ENCODE measurements at places on chromosomes 5 and 9.

- peaks cover 6% of the 10 kb centered on the region for H3K36me3 ChIP-seq
- no peaks in the 10 kb centered on the region for H3K27me3 ChIP-seq
- DNase-seq, result no peak
- no peak overlapping the region for H3K4me3 ChIP-seq
- H3K27ac ChIP-seq, result no peak overlapping the region
These were observed 5.4 kb downstream of the SLC46A2 start for GRCh38 chr9:112885324-112885723.

GRCh38 chr5:56129288-56129687, 103.8 kb downstream of the ANKRD55 start:
- H3K27ac ChIP-seq, result no peak overlapping the region
- no peaks in the 10 kb centered on the region for H3K27me3 ChIP-seq
- H3K4me3 ChIP-seq, result no peak overlapping the region

DNA sequence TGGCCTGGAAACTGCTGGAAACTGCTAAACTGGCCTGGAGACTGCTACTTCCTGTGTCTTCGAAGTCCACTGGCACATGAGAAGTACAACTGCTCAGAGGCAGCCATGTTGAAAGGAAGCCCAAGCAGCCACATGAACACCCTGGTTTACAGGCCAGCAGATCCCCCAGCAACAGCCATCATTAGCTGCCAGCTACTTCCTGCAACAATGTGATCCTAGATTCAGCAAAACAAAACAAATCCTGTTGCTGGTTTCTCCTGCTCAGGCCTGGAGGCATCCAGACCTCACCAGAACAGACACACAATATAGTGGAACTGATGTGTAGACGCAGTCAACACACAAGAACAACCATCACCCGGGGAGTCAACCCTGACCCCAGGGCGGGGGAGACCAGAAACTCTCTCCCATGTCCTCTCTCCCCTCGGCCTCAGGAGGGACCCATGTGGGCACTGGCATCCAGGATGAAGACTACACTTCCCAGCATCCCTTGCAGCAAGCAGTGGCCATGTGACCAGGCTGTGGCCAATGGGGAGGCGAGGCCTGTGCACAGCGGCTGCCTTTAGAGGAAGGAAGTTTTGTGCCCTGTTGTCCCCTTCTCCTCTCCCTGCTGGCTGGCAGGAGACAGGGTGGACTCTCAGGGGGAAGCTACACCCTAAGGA, 9.2 kb upstream of the LCN15 start:
- no peak for DNase-seq
- no peaks in the 10 kb centered on the region for H3K4me1 ChIP-seq
- no peaks in the 10 kb centered on the region for H3K36me3 ChIP-seq
- H3K4me3 ChIP-seq, result no peak overlapping the region

DNA sequence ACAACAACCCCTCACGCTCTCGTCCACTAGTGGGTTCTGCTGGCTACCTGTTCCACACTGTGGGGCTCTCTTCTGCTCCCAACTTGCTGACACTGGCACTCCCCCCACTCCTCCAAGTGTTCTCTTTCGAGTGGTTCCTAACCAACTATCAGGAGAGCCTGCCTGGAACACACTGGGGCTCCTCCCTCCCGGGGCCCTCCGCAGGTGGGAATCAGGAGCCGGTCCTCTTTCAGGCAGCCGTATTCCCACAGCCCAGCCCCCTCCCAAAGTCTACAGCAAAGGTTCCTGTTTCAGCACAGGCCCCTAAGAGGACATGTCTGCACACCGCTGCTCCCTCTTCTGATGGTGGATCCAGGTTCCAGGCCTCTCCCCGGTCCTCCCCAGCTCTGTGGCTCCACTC, 165.9 kb downstream of the FSTL4 start:
- no peaks in the 10 kb centered on the region for H3K4me1 ChIP-seq
- DNase-seq, result peak; percentile 23
- H3K4me3 ChIP-seq, result no peak overlapping the region

DNA sequence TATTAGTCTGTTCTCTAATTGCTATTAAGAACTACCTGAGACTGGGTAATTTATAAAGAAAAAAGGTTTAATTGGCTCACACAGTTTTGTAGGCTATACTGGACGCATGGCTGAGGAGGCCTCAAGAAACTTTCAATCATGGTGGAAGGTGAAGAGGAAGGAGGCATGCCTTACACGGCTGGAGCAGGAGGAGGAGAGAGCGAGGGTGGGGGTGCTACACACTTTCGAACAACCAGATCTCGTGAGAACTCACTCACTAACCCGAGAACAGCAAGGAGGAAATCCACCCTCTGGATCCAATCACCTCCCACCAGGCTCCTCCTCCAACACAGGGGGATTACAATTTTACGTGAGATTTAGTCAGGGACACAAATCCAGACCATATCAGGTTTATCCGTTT, 90.0 kb downstream of the RMI1 start:
- no peak overlapping the region for H3K27ac ChIP-seq
- no peak for DNase-seq
- no peaks in the 10 kb centered on the region for H3K27me3 ChIP-seq
- H3K36me3 ChIP-seq, result no peaks in the 10 kb centered on the region

DNA sequence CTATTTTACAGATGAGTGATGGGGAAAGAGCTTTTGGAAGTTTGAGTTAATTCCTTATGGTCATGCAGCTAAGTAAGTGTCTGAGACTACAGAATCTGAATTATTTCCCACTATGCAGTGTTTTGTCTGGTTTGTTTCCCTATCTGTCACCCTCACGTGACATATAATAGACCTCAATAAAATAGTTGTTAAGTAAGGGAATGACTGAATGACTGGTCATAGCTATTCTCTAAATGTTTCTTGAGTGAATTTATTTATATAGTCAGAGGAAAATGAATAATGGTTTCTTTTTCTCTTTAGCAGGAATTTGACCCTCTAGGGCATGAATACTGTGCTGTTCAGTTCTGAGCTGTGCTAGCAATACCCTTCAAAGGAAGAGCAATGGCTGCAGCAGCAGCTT, 10.3 kb downstream of the TRIM32 start:
- DNase-seq, result no peak
- no peaks in the 10 kb centered on the region for H3K4me1 ChIP-seq
- H3K4me3 ChIP-seq, result no peak overlapping the region
- no peak overlapping the region for H3K27ac ChIP-seq

DNA sequence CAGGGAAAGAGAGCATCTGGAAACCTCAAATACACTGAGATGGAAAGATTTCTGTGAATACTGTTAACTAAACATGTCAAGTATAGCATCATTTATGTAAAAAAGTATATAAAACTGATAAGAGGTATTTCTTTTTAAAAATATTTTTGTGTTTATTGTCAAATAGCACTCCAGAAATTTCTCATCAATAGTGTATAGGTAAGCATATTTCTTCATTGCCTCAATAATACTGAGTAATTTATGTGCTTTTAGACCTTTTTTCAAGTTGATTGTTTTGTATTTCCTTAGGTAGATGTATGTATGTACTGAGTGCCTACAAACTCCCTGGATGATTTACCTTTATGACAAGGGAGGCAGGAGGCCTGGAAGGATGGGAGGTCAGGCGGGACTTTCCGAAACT, 196.3 kb downstream of the ROR2 start:
- no peaks in the 10 kb centered on the region for H3K27me3 ChIP-seq
- DNase-seq, result no peak
- no peak overlapping the region for H3K27ac ChIP-seq
- no peaks in the 10 kb centered on the region for H3K4me1 ChIP-seq
- no peaks in the 10 kb centered on the region for H3K36me3 ChIP-seq
- H3K4me3 ChIP-seq, result no peak overlapping the region

DNA sequence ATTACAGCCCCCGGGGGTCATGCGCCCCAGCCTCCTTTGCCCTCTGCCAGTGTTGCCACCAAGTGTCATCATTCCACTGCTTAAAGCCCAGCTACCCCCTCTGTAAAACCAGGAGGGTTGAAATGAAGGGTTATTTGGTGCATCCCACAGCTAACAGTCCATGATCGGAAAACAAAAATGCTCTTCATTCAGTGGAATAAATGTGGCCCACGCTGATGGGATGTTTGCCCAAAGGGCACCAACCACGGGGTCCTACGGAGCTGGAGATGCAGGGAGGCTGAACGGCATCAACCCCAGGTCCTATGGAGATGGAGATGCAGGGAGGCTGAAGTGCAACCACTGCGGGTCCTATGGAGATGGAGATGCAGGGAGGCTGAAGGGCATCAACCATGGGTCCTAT, 218.5 kb upstream of the IRX1 start:
- H3K36me3 ChIP-seq, result no peaks in the 10 kb centered on the region
- H3K4me1 ChIP-seq, result no peaks in the 10 kb centered on the region
- H3K27ac ChIP-seq, result no peak overlapping the region
- H3K4me3 ChIP-seq, result no peak overlapping the region
- no peak for DNase-seq
- no peaks in the 10 kb centered on the region for H3K27me3 ChIP-seq

GRCh38 chr5:74866596-74867162, 492 bp upstream of the FAM169A start:
- DNase-seq, result no peak
- H3K4me3 ChIP-seq, result no peak overlapping the region
- no peaks in the 10 kb centered on the region for H3K36me3 ChIP-seq

DNA sequence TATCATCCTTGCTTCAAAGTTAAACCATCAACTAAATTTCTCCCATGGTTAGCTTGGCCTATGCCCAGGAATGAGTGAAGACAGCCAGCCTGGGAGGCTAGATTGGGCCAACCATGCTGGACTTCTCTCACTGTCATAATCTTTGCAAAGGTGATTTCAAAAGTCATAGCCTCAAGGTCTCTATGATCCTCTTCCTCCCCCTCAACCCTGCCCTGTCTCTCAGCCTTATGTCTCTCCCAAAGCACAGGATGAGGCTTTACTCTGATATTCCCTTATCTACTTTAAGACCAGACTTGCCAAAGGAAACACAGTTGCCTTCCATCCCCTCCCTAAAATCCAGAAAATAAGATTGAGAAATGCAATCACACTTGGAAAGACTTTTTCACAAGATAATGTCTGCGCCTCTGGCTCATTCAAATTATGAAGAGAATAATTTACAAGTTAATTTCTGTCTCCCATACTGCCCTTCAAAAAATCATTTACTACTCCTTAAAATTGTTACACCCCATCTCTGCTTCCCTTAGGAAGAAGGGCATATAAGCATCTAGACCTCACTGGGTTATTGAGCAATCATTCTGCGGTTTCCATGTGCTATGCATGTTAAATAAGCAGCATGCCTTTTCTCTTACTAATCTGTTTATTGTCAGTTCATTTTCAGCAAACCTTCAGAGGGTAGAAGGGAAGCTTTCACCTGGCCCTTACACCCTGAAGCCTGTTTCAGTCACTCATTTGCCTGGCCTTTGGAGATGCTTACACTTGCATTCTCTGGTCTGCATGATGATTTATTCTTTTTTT, 113.8 kb upstream of the ANKRD55 start:
- H3K27me3 ChIP-seq, result no peaks in the 10 kb centered on the region
- peaks cover 16% of the 10 kb centered on the region for H3K4me1 ChIP-seq
- H3K27ac ChIP-seq, result no peak overlapping the region
- H3K36me3 ChIP-seq, result no peaks in the 10 kb centered on the region
- DNase-seq, result no peak

GRCh38 chr5:151451626-151452520, 4.5 kb downstream of the SLC36A1 start:
- no peak for DNase-seq
- no peaks in the 10 kb centered on the region for H3K27me3 ChIP-seq
- no peaks in the 10 kb centered on the region for H3K36me3 ChIP-seq

DNA sequence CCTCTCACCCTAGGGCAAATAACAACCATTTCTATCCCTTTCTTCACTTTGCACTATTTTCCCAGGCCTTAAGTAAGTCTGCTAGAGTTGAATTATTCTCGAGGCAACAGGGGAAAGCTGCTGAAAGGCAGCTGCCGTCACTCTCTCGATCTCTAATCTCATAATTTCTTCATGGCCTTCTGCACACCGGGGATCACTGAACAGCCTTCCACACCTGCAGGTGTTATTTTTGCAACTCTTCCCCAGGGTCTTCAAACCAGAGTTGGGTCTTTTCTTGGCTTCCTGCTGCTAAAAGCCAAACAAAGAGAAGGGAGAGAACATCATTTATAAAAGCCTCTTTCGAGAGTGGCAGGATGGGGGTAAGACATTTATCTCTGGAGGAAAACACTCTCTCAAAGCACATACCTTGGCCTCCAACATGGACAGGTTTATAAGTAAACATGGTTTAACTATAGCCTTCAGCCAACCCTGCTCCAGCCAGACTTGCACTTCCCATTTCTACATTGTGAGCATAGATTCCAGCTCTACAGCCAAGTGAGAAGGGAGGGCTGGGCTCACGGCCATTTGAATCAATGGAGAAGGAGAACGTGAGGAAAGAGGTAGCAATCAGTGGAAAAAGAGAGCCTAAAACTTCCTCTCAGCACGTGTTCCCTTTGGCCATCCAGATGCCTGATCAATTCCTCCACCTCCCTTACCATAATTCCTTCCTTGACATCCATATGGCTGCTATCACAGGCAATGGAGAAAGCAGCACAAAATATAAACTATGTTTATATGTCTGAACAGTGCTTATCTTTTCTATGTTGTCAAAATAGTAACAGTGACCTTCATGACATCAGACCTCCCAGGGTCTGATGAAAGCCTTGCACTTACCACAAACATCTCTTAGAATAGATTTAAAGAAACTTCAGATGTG, 464.9 kb downstream of the TLE1 start:
- no peaks in the 10 kb centered on the region for H3K27me3 ChIP-seq
- no peak overlapping the region for H3K27ac ChIP-seq
- no peak overlapping the region for H3K4me3 ChIP-seq
- no peaks in the 10 kb centered on the region for H3K36me3 ChIP-seq
- H3K4me1 ChIP-seq, result no peaks in the 10 kb centered on the region

DNA sequence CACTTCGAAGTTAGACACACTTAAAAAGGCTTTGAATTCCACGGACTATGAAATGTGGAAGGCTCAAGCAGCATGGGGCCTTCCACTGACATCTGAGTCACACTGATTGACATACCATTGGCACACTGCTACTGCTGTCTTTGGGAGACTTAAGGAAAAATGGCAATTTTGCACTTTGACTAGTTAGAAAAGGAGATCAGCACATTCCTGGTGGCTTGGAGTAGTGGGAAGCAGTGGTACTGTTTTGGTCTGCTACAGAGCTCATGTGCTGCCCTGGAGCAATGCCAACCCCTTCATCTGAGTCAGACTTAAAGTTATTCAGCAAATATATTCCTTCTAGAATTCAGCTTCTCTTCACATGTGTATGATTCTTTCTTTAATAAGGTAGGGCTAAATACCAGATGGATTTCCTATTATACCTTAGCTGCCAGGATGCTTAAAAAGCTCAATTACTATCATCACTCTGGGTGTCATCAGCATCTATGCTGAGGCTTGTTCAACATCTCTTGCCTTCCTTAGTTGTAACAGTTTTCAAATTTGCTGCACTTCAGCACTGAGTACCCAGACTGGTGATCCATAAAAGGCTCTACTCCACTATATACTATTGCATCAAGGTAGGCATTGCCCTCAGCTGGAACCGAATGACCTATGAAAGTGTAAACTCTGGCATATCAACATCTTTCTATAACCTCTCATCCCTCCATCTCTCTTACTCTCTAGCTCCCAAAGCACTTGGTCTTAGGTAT, 42.3 kb upstream of the MOCS2 start:
- no peak overlapping the region for H3K4me3 ChIP-seq
- no peaks in the 10 kb centered on the region for H3K36me3 ChIP-seq
- no peaks in the 10 kb centered on the region for H3K27me3 ChIP-seq

- H3K36me3 ChIP-seq, result no peaks in the 10 kb centered on the region
- no peaks in the 10 kb centered on the region for H3K27me3 ChIP-seq
- H3K27ac ChIP-seq, result no peak overlapping the region
- DNase-seq, result no peak
These were observed 1048.0 kb upstream of the WWC1 start for GRCh38 chr5:167243463-167243862.

All from upper lobe of left lung (tissue), 6 donors.